ENCODE measurements at places on chromosomes 16 and 17.

GRCh38 chr16:27761816-27762215 lies 211.9 kb downstream of the KATNIP start:
- DNase-seq = no peak

- DNase-seq = no peak
Measured at GRCh38 chr16:88772871-88773811, 11.9 kb downstream of the PIEZO1 start.

DNA sequence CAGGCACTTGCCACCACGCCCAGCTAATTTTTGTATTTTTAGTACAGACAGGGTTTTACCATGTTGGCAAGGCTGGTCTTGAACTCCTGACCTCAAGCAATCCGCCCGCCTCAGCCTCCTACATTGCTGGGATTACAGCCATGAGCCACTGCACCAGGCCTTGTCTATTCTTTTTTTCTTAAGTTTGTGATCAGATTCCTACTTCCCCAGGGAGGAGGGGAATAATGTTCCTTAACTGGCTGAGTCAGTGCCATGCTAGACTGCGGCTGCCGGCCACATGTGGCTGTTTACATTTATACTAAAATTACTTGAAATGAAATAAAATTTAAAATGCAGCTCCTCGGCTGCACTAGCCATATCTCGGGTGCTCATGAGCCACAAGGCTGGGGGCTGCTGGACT lies 27.8 kb upstream of the USP36 start:
- DNase-seq = no peak

- no peak for DNase-seq
Measured at GRCh38 chr17:77231076-77231871, 90.5 kb downstream of the SEC14L1 start.

- DNase-seq = no peak
Measured at GRCh38 chr17:77736721-77737120, 221.8 kb upstream of the TNRC6C start.

DNA sequence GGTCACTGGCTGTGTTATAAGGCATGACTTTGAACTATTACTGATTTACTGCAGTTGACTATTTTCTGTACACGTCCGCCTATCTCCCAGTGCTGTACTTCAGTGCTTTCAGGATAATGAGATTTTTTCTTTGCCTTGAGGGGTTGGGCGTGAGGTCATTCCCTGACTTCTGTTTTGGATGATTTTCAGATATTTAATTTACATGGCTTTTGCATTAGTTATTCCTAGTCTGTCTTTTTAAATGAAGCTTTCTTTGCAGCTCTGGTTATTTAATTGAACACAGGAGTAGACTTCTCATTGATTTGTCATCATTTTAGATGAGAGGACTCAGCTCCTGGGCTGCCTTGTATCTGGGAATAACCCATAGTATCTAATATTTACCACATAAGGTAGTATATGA lies 23.7 kb downstream of the WIPF2 start:
- no peak for DNase-seq

DNA sequence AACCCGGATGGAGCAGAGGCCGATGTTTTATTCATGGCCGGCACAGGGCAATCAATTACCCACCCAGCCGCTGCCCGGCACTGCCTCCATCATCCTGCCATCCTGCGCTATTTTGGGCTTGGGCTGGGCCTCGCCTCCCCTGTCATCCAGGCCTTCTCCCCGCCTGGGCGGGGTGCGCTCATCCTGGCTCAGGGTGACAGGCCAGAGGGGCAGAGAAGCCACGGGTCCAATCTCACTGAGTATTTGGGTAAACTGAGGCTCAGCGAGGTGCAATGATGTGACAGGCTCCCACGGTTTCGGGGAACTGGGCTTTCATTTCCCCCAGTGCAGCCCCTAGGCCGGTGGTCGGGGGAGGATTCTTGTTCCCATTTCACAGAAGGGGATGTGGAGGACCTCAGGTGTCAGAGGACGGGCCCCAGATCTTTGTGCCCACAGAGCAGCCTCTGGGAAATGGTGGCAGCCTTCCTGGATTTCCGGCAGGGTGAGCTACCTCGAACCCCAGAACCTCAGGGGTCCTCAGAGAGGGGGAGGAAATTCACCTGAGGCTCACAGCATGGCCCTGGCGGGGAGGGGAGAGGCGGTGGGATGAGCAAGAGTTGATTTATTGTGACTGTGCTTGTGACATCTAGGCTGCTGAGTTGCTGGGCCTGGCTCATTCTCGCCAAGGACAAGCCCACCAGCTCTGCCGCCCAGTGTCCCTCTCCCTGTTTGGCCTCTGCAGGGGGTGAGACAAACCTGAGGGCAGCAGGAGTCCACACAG lies 23.8 kb upstream of the KCNJ12 start:
- no peak for DNase-seq

Measured in HEK293T (cell line).